Neural progenitor cell (in vitro differentiated cells): ENCODE measurements at places on chromosomes 4 and X.

DNA sequence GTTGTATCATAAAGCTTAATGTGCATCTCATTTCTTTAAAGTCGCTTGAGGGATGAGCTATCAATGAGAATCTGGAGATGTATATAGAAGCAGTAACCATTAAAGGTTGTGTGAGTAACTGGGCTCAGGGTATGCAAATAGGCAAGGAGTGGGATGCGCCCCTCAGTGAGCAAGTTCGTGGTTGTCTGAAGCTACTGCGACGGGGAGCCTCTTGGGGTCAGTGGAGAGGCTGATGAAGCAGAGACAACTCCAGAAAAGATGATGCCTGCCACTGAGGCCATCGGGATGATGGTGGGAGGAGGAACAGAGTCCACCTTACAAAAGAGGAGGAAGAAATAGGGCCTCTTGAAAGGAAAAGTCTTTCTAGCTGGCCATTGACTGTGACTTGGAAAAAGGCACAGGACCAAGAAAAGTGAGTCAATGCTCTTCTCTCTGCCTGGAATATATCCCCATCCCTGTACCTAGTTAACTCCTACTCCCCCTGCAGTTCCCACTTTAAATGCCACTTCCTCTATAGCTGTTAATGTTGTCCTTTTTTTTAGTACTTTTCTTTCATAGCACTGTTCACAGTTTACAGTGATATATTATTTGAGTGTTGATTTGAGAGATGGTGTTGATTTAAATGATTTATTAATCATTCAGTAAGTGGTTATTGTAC is 51.4 kb upstream of the LSM6 start:
- peak; percentile 23 for DNase-seq

- DNase-seq: no peak
Observed at GRCh38 chr4:91032725-91033445, 905.7 kb downstream of the CCSER1 start.

DNA sequence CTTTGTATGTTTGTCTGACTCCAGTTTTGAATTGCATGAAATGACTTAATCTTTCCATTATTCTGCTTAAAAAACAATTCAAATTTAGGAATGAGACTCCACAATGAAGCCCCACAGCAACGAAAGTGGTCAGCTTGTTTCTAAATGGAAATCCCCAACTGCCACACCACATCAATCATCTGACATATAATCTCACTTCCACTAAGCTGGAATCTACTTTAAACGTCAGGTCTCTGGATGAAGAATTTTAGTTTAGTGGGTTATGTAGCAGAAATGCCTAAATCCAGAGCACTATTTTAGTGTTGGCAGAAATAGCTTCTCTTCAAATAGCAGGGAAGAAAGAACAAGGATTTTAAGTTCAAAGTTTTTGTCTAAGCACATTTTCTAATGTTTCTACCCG is 1.7 kb upstream of the BMP2K start:
- no peak for DNase-seq

- peak; percentile 87 for DNase-seq
Observed at GRCh38 chr4:98801259-98801725, 127.6 kb downstream of the EIF4E start.

GRCh38 chr4:68963374-68963773 is 11.8 kb upstream of the UGT2A3 start:
- DNase-seq: no peak

DNA sequence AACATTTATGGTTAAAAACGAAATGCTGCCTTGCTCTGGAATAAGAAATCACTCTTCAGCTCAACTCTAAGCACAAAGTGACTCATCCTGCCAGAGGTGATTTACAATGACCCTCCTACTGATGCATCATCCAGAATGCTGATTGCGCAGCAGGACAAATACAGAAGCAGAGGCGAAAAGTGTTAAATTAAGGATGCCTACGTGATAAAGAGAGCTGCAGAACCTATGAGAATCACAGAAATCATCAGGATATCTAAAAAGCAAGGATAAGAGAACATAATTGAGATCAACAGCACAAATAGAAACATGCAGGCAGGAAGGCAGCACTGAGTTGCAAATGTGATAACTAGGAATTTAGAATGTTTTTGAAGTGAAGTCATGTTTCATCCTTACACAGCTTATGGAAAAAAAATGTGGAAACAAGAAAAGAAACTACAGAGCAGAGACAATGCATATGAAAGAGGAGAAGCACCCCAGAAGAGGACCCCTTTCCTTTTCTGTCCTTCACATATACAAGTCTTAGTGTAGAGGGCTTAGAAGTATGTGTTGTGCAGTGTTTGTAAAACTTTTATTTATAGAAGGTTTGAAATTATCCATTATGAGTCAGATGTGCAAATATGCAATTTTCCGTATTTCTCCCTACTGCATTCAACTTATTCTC is 188.4 kb downstream of the SLC7A11 start:
- DNase-seq: no peak

DNA sequence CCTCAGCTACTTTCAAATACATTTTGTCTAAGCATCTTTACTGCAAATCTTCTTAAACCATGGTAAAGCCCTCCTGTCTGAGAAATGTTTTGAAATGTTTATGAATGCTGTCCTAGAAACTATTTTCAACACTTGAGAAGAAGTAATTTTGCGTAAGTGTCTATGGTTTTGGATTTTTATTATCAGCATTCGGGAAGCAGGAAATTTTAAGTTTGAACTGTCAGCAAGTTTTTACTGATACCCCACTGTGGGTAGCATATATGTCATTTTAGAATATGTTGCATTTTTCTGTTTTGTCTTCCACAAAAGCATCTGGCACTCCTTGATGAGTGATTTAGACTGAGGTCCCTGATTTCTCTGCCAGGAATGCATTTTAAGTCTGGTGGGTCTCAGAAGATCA is 302.4 kb upstream of the GIMD1 start:
- DNase-seq: no peak

GRCh38 chr4:74610491-74610890 is 165.6 kb downstream of the AREG start:
- no peak for DNase-seq

GRCh38 chr4:1206299-1207156 is 34.1 kb upstream of the SPON2 start:
- DNase-seq: no peak

DNA sequence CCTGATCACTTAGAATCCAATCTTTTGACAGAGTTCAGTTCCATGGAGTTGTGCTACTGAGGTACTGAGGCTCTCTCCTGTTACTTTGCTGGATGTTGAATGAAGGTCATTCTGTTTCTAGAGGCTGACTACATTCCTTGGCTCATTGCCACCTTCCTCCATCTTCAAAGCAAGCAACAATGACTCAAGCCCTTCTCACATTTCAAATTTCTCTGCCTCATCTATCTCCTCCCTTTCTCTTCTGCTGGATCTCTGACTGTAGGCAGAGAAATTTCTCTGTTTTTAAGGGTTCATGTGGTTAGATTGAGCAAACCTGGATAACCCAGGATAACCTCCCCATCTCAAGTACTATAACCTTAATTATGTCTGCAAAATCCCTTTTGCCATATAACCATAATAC is 775.4 kb downstream of the STPG2 start:
- DNase-seq: no peak

DNA sequence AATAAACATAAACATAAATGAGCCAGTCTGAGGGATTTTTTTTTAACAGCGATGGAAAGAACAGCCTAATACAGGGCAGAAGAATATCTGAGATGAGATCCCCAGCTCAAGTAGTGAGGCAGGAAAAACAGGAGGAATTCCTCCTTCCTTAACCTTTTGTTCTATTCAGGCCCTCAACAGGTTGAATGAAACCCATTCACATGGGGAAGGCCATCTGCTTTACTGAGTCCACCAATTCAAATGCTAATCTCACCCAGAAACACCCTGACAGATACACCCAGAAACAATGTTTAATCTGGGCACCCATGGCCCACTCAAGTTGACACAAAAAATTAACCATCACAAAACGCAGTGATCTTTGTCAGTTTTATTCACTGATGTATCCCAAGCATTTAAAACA is 45.5 kb downstream of the SMIM31 start:
- peak; percentile 71 for DNase-seq

- no peak for DNase-seq
Observed at GRCh38 chr4:7632341-7632740, 197.6 kb upstream of the PSAPL1 start.

DNA sequence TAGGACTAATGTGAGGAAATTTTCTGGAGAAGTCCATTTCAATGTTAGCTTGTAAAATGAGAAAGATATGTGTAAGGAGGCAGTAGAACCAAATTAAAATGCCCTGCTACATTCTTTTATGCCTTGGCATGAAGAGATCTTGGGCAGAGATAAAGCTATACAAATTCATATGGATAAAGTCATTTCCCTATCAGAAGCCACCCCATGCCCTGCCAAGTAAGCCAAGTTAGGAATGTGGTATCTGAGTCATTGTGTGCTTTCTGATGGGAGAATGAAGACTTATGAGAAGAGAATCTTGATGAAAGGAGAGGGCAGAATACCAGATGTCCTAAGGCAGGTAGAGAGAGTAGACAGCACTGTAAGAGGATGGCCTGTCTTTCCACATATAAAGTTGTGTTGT is 83.7 kb downstream of the TEX13A start:
- DNase-seq: no peak

- no peak for DNase-seq
Observed at GRCh38 chr4:87309625-87310024, 13.1 kb downstream of the HSD17B13 start.

- no peak for DNase-seq
Observed at GRCh38 chr4:142291299-142292050, 554.6 kb downstream of the INPP4B start.

DNA sequence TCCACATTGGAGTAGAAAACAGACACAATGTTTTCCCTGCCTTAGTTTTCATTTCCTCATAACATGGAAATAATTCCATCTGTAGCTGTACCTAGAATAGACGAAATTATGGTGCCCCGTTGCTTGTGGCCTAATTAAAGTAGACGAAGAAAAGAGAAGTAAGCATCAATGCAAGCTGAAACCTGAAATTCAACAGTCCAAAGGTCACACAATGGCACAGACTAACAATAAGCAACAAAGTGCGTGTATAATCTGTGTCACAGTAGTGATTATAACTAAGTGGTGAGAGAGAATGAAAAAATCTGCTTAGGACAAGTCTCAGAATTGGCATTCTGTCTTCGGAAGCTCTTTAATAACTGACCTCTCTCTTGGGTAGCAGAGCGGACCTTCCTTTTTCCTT is 24.3 kb downstream of the MAGEB17 start:
- no peak for DNase-seq

- DNase-seq: no peak
Observed at GRCh38 chr4:146486565-146486964, 35.2 kb downstream of the SLC10A7 start.

- DNase-seq: no peak
Observed at GRCh38 chr4:147658501-147658900, 25.5 kb downstream of the PRMT9 start.

GRCh38 chrX:153511784-153512500 is 5.5 kb upstream of the ATP2B3 start:
- DNase-seq: no peak

DNA sequence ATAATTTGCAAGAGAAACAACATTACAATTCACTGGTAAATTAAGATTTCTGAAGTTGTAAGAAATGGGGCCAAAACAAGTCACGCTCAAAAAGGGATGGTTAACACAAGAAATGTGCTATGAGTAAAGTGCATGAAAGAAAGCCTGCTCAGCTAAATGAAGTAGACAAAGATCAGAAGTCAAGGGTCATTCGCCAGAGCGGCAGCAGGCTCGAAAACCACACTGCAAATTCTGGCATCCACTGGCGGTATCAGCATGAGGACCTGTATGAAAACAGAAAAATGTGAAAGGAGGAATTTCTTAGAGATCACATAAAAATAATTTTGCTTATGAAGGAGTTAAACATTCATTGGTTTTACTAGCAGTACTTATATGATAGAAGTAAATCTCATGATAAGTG is 49.6 kb downstream of the FBXL5 start:
- peak; percentile 28 for DNase-seq

DNA sequence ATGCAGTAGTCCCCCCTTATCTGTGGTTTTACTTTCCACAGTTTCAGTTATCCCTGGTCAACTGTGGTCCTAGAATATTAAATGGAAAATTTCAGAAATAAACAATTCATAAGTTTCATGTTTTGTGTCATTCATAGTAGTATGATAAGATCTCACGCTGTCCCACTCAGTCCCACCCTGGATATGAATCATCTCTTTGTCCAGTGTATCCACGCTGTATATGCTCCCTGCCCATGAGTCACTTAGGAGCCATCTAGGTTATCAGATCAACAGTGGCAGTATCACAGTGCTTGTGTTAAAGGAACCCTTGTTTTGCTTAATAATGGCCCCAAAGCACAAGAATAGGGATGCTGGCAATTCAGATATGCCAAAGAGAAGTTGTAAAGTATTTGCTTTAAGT is 16.2 kb upstream of the SYTL4 start:
- no peak for DNase-seq

DNA sequence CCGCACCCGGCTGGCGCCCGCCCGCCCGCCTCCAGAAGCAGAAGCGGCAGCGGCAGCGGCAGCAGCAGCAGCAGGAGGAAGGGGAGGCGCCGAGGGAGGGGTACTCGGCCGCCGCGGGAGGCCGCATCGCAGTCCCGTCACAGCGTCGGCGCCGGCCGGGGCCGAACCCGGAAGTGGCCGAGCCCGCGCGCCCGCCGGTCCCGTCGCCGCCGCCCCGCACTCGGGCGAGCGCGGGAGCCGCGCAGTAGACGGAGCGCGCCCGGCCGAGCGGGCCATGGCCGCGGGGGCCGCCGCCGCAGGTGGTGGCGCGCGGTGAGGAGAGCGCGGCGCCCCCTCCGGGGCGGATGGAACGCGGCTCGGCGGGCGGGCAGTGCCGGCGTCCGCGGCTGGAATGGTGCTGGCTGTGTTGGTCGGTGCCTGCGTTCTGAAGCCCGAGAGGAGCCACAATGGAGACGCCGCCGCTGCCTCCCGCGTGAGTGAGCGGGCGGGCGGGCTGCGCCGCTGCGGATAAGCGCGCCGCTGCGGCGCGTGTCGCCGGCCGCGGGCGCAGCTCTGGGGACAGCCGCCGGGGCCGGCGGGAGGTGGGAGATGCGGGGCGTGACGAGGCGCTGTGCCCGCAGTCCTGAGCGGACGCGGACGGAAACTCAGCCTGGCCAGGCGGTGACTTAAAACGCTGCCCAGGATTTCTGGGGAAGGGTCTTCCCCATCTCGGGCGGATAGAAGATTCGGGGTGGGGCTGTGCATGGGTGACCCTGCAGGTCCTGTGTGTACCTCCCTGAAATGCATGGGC is at the start of gene KLHL2:
TSS of gene KLHL2 (plus strand) at position 131 of the 790 bp plus-strand sequence. CDS start at position 447, 316 bp downstream.
- DNase-seq: peak; percentile 90

- DNase-seq: no peak
Observed at GRCh38 chrX:13009273-13009672, 34.4 kb downstream of the TMSB4X start.

GRCh38 chr4:98314791-98315565 is 53.8 kb downstream of the RAP1GDS1 start:
- no peak for DNase-seq

GRCh38 chr4:105956569-105956968 is 61.3 kb downstream of the NPNT start:
- peak; percentile 7 for DNase-seq

DNA sequence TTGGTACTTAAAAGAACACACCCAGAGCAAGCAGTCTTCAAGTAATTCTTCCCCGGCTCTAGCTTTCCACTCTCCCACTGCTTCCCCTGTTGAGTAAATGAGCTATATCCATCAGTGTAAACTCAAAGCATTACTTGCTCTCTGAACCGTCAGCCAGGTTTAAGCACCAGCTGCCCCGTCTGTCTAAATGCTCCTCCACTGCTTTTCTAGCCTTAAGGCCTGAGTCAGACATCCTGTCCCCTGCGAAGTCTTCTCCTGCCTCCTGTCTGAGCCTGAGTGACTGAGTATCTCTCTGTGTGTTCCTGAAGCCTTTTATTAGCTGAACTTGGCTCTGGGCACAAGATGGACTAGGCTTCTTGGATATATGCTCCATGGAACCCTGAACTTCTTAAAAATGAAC is 205.1 kb downstream of the STK32B start:
- DNase-seq: no peak

- DNase-seq: no peak
Observed at GRCh38 chr4:1407657-1408333, 1.6 kb upstream of the NKX1-1 start.
